Natural killer cell treated with Interleukin-12 subunit alpha and Interleukin-12 subunit beta and Interleukin-15 and Interleukin-18, amount 100 ng/mL, for 72 hours (primary cell): ENCODE measurements at places on chromosomes 12 and 14. TPM values are rescaled to one million over a fixed set of nuclear protein-coding genes. Genes with fewer than 3 reads are reported as not detected.

DNA sequence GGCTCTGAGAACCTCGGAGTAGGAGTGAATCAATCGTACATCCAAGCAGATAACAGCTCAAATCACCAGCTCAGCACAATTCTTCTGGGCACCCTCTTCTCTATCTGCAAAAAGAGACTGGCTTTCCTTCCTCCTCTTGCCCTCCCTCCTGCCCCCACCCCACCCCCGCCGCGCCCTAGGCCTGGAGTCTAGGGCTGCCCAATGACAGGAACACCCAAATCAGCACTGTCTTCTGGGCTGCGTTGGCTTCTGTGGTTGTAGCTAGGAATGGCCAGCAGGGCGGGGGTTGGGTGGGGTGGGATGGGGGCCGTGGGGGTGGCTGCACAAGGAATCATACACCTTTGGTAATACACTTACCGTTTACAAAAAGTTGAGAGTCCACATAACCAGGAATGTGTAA is 28.0 kb upstream of the TMCC3 start:
- H3K36me3 ChIP-seq: no peaks in the 10 kb centered on the region
- H3K4me1 ChIP-seq: peaks cover 49% of the 10 kb centered on the region
- H3K27ac ChIP-seq: peak overlapping the region; percentile 82
- no peak for DNase-seq

GRCh38 chr12:95130096-95130495 is 56.7 kb upstream of the NR2C1 start:
- H3K27me3 ChIP-seq: no peaks in the 10 kb centered on the region
- no peaks in the 10 kb centered on the region for H3K36me3 ChIP-seq
- no peak overlapping the region for H3K4me3 ChIP-seq
- no peaks in the 10 kb centered on the region for H3K4me1 ChIP-seq
- no peak overlapping the region for H3K27ac ChIP-seq

DNA sequence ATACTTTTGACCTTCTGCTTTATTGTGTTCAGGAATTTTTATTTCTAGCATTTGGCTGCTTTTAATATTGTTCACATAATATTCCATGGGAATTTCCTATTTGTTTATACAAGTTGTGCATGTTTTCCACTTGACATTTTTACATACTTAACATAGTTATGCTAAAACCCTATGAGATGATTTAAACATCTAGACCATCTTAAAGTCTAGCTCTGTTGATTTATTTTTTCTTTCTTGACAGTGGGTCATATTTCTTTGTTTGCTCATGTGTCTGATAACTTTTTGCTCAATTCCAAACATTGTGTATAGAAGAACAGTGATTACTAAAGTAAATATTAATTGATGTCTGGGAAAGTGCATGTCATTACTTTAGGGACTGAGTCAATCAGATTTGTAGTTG is 202.1 kb upstream of the PDZRN4 start:
- no peak for DNase-seq
- no peaks in the 10 kb centered on the region for H3K27me3 ChIP-seq
- peaks cover 6% of the 10 kb centered on the region for H3K36me3 ChIP-seq
- H3K4me1 ChIP-seq: no peaks in the 10 kb centered on the region
- H3K4me3 ChIP-seq: no peak overlapping the region

- no peaks in the 10 kb centered on the region for H3K27me3 ChIP-seq
- no peak overlapping the region for H3K27ac ChIP-seq
- no peak for DNase-seq
- H3K4me3 ChIP-seq: no peak overlapping the region
- H3K36me3 ChIP-seq: no peaks in the 10 kb centered on the region
Measured at GRCh38 chr12:75660107-75660530, 148.7 kb upstream of the KRR1 start.

DNA sequence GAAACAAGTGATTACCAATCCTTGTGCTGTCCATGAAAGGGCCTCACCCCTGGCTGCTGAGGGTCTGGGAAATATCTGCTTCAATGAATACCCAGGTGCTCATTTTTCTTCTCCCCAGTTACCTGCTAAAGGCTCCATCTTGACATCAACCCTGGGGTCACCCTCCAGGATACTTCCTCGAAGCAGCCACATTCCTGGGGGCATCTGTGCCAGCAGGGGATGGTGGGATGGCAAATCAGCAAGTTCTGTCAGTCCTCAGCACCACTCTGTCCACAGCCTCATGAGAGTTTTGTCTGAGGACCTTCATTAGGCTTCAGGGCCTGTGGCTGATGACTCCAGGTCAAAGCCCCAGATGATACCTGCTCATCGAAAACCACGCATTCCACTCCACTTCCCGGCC is 124.8 kb downstream of the ZFP36L1 start:
- H3K4me1 ChIP-seq: peaks cover 30% of the 10 kb centered on the region
- no peak overlapping the region for H3K4me3 ChIP-seq
- no peaks in the 10 kb centered on the region for H3K36me3 ChIP-seq
- H3K27ac ChIP-seq: no peak overlapping the region
- no peak for DNase-seq

DNA sequence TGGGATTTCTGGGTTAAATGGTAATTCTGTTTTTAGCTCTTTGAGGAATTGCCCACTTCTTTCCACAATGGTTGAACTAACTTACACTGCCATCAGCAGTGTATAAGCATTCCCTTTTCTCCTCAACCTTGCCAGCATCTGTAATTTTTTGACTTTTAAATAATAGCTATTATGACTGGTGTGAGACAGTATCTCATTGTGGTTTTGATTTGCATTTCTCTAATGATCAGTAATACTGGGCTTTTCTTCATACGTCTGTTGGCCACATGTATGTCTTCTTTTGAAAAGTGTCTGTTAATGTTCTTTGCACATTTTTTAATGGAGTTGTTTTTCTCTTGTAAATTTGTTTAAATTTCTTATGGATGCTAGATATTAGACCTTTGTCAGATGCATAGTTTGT is 323.7 kb downstream of the CCDC91 start:
- H3K4me3 ChIP-seq: no peak overlapping the region
- peaks cover 10% of the 10 kb centered on the region for H3K4me1 ChIP-seq
- H3K27ac ChIP-seq: no peak overlapping the region
- peaks cover 5% of the 10 kb centered on the region for H3K36me3 ChIP-seq

GRCh38 chr14:89424241-89424640 is 7.2 kb upstream of the FOXN3 start:
- H3K36me3 ChIP-seq: peaks cover 6% of the 10 kb centered on the region
- H3K4me3 ChIP-seq: peak overlapping the region; percentile 64
- no peak for DNase-seq
- H3K27ac ChIP-seq: peak overlapping the region; percentile 35
- H3K27me3 ChIP-seq: no peaks in the 10 kb centered on the region
- H3K4me1 ChIP-seq: peaks cover 44% of the 10 kb centered on the region

GRCh38 chr12:93943780-93944179 is 204.6 kb upstream of the PLXNC1 start:
- H3K4me1 ChIP-seq: no peaks in the 10 kb centered on the region
- no peak overlapping the region for H3K27ac ChIP-seq
- no peak overlapping the region for H3K4me3 ChIP-seq
- H3K36me3 ChIP-seq: no peaks in the 10 kb centered on the region
- H3K27me3 ChIP-seq: no peaks in the 10 kb centered on the region

GRCh38 chr12:81005606-81006005 is 67.9 kb upstream of the LIN7A start:
- H3K4me3 ChIP-seq: no peak overlapping the region
- DNase-seq: no peak
- H3K27ac ChIP-seq: no peak overlapping the region
- no peaks in the 10 kb centered on the region for H3K4me1 ChIP-seq
- no peaks in the 10 kb centered on the region for H3K36me3 ChIP-seq

DNA sequence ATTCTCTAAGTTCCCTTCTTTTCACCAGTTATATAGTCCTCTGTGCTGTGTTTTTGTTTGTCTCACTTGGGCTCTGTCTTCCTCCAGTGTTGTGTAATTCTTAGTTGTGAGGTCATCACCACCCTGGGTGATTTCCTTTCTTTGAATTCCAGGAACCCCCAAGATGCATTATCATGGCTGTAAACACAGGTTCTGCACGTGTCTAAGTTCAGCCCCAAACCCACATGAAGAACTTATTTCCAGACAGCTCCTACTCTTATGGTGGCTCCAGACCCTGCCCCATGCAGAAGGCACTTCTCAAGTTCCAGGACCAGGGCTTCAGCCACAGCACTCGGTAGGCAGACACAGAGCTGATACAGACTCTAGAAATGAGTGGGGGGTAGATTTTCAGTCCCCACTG is 560.5 kb downstream of the BCL11B start:
- no peak for DNase-seq
- H3K27me3 ChIP-seq: peaks cover 5% of the 10 kb centered on the region
- no peaks in the 10 kb centered on the region for H3K36me3 ChIP-seq
- peak overlapping the region; percentile 65 for H3K4me3 ChIP-seq
- peak overlapping the region; percentile 54 for H3K27ac ChIP-seq
- H3K4me1 ChIP-seq: peaks cover 17% of the 10 kb centered on the region

DNA sequence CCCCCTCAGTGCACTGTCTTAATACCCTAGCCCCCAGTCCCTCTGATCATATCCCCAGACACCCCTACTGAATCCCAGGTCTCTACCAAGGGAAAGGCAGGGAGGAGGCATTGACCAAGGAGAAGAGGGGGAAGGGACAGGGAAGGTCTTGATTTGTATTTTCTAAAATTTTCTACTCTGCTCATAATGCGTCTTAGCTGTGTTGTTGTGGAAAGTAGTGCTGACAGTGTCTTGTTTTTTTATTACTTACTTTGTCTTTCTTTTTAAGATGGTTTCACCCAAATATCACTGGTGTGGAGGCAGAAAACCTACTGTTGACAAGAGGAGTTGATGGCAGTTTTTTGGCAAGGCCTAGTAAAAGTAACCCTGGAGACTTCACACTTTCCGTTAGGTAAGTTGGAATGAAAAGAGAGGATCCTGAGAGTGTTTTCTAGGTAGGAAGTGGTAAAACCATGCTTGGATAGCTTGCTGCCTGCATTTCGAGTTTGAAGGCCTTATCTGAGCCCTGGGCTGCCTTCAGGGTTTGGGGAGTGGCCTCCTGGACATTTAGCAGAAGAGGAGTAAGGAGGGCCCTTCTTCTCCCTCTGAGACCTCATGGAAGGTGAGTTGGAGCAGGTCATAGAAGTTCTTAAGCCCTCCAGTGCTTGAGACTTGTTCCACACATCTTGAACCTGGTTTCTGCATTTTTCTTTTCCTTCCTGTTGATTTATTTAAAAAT is 27.4 kb downstream of the PTPN11 start:
- no peak overlapping the region for H3K4me3 ChIP-seq
- DNase-seq: no peak
- no peaks in the 10 kb centered on the region for H3K36me3 ChIP-seq

- H3K4me1 ChIP-seq: no peaks in the 10 kb centered on the region
- H3K36me3 ChIP-seq: no peaks in the 10 kb centered on the region
- no peak overlapping the region for H3K27ac ChIP-seq
- no peak for DNase-seq
- H3K4me3 ChIP-seq: no peak overlapping the region
Measured at GRCh38 chr12:80745851-80746505, 29.3 kb downstream of the MYF5 start.

- H3K27me3 ChIP-seq: no peaks in the 10 kb centered on the region
- H3K4me1 ChIP-seq: peaks cover 10% of the 10 kb centered on the region
- no peak for DNase-seq
- H3K36me3 ChIP-seq: no peaks in the 10 kb centered on the region
Measured at GRCh38 chr12:12741660-12742059, 24.5 kb downstream of the CDKN1B start.

DNA sequence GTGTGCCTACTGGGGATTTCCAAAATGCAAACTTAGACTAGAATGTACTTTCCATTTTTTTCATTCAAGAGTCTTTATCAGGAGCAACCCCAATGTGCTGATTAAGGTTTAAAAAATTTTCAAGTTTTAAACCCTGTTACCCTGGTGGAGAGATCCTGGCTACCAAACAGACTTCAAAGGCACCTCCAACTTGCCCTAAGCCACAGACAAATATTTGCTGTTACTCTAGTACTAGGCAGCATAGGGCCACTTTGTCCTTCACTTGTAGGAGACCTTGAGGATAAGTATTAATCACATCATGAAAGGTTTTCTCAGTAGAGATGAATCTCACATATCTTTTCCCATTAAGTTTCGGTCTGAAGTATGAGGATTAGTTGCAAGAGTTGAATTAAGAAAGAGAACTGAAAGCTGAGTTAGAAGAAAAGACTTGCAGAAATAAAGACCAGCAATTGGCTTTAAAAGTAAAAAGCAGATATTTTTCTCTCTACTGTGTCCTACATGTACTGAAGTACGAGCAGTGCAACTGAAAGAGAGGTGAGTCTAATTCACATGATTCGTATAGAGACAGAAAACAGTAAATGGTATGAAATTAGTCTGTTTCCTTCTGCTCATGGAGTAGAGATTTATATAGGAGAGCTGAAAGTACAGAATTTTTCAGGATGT is 28.3 kb downstream of the NTN4 start:
- no peak overlapping the region for H3K27ac ChIP-seq
- no peak for DNase-seq
- H3K4me3 ChIP-seq: no peak overlapping the region
- H3K4me1 ChIP-seq: no peaks in the 10 kb centered on the region
- peaks cover 26% of the 10 kb centered on the region for H3K27me3 ChIP-seq
- no peaks in the 10 kb centered on the region for H3K36me3 ChIP-seq

DNA sequence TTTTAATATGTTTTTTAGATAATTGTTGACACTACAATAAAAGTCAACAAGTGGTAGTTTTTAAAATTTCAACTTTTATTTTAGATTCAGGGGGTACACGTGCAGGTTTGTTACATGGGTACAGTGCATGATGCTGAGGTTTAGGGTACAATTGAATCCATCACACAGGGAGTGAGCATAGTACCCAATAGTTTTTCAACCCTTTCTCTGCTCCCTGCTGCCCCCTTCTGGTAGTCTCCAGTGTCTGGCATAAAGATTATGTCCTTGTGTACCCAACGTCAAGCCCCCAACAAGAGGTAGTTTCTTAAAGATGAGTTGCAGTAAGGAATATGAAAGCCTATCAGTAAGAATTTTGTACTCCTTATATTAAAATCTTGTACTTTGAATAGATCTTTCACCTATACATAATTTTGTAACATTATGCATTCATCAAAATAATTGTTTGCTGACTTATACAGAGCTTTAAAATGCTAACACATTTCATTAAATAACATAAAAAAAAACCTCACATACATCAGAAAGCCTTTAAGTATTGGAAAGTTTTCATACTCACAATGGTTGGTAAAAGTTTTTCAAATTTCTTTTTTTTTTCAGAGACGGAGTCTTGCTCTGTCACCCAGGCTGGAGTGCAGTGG is 5.4 kb upstream of the RALGAPA1 start:
- no peak overlapping the region for H3K4me3 ChIP-seq
- no peaks in the 10 kb centered on the region for H3K36me3 ChIP-seq
- H3K4me1 ChIP-seq: peaks cover 3% of the 10 kb centered on the region
- H3K27me3 ChIP-seq: no peaks in the 10 kb centered on the region

- H3K4me1 ChIP-seq: no peaks in the 10 kb centered on the region
- no peaks in the 10 kb centered on the region for H3K36me3 ChIP-seq
- no peak overlapping the region for H3K27ac ChIP-seq
- H3K4me3 ChIP-seq: no peak overlapping the region
Measured at GRCh38 chr14:34233619-34234018, 228.4 kb downstream of the SPTSSA start.

Gene IL31
- not detected for total RNA-seq

Gene GARIN6
- total RNA-seq: not detected

Gene FAIM2
- 0.50 TPM for total RNA-seq

Gene PPM1H
- 0.38 TPM for total RNA-seq

Gene ACOT6
- not detected for total RNA-seq

Gene GYS2
- total RNA-seq: not detected

Gene CCDC175
- total RNA-seq: not detected
